Pericardium fibroblast (primary cell): ENCODE measurements at places on chromosomes 6 and 20. TPM values are rescaled to one million over a fixed set of nuclear protein-coding genes. Genes with fewer than 3 reads are reported as not detected.

SNAP91 gene
- 0.12 TPM in 1 of 2 replicates, not detected in the other for total RNA-seq

PEX3 gene
- 8.8 and 10.9 TPM in 2 replicates for total RNA-seq

FOXA2 gene
- not detected in 2 replicates for total RNA-seq

RIPOR3 gene
- 4.0 and 11.0 TPM in 2 replicates for total RNA-seq

RCAN2 gene
- total RNA-seq = 0.51 TPM in 1 of 2 replicates, not detected in the other
